Non-pigmented ciliary epithelial cell (primary cell): ENCODE measurements at places on chromosomes 7 and 10.

DNA sequence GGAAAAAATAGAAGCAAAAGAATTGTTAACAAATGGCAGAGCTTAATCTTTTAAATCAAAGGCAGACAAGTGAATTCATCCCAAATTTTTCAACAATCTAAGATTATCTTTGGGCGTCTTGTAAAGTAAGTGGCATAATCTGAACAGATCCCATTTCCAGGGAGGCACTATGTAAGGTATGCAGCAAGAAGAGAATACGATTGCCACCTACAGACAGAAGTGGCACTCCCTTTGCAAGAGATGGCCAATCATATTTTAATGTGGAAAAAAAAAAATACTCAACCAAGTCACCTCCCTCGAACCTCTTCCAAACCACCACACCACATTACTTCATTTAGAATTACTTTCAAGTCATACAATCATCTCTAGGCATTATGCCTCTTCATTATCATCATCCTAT is 4.0 kb downstream of the GFRA1 start:
- no peak for DNase-seq

DNA sequence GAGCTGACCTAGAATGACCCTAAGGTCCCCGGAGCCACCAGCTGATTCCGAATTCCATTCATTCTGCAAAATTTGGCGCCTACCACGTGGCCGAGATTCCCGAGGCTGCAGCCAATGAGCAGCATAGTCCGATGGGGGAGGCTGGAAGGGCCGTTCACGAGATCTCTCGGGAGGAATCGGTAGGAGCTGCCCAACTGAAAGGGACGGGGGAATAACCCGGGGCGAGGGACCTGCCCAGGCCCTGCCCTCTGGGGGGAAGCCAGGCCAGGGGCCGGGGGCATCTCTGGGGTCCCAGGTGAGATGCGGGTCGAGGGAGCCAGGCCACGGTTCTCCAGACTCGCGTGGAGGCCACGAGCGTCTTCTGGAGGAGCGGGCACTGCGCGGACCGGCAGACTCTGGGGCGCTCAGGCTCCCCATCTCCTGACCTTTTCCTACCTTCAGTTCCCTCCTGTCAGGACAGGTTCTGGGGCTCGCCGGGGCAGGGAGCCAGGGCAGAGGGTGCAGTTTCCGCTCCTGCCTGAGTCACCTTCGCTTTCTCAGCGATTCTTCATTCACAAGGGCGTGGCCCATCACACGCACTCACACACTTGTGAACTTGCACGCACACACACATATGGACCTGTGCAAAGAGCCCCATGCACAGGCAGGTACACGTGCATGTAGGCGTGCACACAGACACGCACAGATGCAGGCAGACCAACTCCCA is 173.4 kb downstream of the RNF216 start:
- DNase-seq: no peak

DNA sequence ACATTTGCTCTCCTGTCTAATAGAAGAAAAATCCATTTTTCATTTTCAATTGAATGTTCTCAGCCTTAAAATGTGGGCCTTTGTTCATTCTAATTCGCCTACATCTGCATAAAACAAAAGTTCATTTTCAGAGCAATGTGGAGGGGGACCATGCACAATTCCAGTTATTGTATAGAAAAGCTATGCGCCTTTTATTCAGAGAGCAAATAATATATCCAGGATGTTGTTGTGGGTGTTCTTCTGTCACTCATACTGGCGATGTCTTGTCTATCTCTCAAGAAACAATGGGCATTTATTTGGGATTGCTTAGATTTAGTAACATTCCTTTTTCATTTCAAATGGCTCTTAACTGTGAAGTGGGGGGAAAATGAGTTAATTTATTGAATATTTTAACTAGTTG is 56.4 kb downstream of the KIF5B start:
- DNase-seq: no peak

GRCh38 chr7:30562909-30563308 is 31.8 kb upstream of the GARS1 start:
- no peak for DNase-seq

DNA sequence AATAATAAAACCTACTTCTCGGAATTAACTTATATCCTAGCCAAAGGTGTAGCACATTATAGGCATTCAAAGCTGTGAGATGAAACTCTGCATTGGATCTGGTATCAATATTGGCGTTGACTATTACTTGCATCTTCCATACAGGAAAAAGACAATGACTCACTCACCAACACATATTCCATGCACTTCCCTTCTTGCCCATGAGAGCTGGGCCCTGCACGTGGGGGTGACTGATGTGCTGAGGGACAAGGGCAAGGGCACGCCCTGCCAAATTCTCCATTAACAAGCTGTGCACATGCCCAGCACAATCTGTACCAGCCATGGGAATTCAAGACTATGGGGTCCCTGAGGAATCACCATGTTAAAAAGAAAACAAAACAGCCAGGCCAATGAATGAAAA is 188.1 kb upstream of the PDE1C start:
- DNase-seq: no peak

DNA sequence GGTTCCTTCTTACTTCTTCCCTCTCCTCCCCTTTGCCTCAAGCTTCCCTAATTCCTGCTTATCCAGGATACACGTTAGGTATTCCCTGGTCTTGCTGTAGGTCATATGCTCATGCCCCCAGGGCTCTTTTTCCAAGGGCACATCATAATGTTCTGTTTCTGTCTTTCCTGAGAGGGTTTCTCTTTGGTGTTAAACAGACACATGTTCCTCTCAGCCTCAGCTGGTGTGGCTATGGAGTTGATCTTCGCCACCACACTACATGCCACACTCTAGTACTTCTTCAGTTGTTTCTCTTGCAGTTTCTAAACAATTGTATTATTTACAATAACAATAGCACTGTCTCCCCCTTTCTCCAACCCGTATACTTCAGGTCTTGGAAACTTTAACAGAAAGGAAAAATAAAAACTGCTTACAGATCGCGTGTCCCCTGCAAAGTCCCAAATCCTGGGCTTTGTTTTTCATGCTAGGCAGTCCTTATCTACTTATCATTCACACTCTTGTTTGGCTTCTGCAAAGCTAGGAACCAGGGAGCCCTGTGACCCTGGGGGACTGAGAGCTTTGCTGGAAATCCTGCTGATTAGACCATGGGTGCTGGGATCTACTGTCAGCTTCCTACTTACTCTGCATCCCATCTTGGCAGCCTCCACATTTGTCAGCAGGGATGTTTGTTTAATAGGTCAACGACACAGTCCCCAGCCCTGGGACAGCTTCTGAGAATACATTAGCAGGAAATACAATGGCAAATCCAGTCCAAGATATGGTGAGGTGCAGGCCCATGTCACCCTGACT is 193.9 kb upstream of the BMPER start:
- DNase-seq: no peak

- no peak for DNase-seq
These were observed 63.9 kb downstream of the HECTD2 start for GRCh38 chr10:91474009-91474408.

- DNase-seq: no peak
These were observed 55.7 kb upstream of the GATA3 start for GRCh38 chr10:7998831-7999230.

- DNase-seq: no peak
These were observed 15.3 kb upstream of the SUN1 start for GRCh38 chr7:816751-817671.

GRCh38 chr10:86954681-86955500 is 2.5 kb downstream of the MMRN2 start:
- no peak for DNase-seq
